ENCODE measurements at places on chromosomes 11 and 22. TPM values are rescaled to one million over a fixed set of nuclear protein-coding genes. Genes with fewer than 3 reads are reported as not detected.

Gene TUBA8
- 2.0 TPM for total RNA-seq

Gene GAL3ST1
- 5.1 TPM for total RNA-seq

Gene OR8D1
- not detected for total RNA-seq

Gene SUSD2
- total RNA-seq = 3.8 TPM

Gene TREH
- total RNA-seq = not detected

Gene OR5T3
- not detected for total RNA-seq

Gene OR51B2
- total RNA-seq = not detected

Gene C1QTNF4
- total RNA-seq = 8.7 TPM

Gene ADORA2A
- total RNA-seq = 3.5 TPM

Gene CNGA4
- total RNA-seq = 0.20 TPM

Gene FGF19
- total RNA-seq = 7.4 TPM

Gene PGA3
- not detected for total RNA-seq

Gene OR9G4
- total RNA-seq = not detected

Gene TEX54
- total RNA-seq = 1.2 TPM

Gene SLC5A4
- not detected for total RNA-seq

Gene ACR
- not detected for total RNA-seq

Gene CD59
- 93.2 TPM for total RNA-seq

Gene ARHGEF12
- 27.0 TPM for total RNA-seq

Gene PRRG4
- 1.2 TPM for total RNA-seq

Gene OR4C13
- total RNA-seq = not detected

Gene CST6
- total RNA-seq = not detected

Gene FAM180B
- 0.31 TPM for total RNA-seq

Gene NCR3LG1
- total RNA-seq = 0.94 TPM

Gene CDC42BPG
- 24.9 TPM for total RNA-seq

Gene HSPB2
- total RNA-seq = not detected

Measured in H9 (cell line).